NCI-H1930 (cell line): ENCODE measurements at places on chromosomes 3 and 15.

DNA sequence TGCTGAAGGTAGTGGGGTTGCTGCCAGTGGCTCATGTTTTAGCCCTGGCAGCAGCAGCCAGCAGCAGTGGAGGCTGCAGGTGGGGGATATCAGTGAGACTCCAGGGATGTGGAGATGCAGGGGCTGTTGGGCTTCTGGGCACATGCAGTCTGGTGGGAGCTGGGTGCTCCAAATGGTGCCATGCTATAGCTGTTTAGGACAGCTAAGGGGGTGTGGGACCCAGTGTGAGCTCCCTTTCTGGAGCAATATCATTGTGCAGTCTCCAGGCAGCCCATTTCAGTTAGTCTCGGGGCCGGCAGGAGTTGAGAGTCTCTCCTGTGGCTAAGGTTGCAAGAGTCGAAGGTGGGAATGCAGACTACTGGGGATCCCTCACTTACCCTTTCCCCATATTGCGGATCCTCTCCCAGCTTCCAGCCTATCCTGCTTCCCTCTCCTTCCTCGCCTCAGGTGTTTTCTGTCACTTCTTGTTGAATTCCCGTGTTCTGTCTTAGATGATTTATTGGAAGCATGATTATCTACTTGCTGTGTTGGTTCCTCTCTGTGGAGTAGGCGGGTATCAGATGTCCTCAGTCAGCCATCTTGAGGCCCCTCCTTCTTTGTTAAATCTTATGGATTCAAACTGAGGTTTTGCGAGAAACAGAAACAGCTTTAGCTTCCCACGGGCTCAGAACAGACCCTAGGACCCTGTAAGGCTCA, 112.0 kb downstream of the FAM43A start:
- DNase-seq = no peak

DNA sequence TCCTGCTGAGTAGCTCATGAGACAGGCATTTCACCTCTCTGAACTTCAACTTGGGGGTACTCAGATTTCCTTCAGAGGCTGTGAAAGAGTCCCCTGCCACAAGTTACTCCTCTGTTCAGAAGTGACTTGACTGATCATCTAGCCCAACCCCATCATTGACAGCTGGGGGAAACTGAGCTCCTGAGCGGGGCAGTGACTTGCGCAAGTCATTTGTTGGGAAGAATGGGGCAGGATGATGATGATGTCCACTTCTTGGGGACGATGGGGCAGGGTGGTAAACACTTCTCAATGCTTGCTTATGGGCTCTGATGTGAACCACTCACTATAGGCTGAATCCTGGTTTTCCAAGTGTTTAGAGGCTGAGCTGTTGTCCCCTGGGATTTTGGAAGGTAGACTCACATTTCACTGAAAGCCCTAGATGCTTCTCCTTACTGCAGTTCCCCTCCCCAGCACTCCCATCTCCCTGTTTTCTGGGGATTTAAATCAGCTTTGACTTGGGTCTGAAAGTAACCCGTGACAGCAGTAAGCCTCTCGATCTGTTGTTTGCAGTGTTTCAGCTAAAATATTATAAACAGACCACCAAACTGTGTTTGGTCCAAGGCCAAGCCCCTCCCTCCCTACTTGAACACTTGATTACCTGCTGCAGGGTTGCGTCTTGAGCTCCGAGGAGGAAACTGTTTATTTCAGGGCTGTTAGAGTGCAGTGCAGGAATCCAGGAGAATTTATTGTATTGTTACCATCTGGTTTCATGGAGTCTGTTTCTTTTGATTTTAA, 25.1 kb downstream of the SMAD3 start:
- no peak for DNase-seq

DNA sequence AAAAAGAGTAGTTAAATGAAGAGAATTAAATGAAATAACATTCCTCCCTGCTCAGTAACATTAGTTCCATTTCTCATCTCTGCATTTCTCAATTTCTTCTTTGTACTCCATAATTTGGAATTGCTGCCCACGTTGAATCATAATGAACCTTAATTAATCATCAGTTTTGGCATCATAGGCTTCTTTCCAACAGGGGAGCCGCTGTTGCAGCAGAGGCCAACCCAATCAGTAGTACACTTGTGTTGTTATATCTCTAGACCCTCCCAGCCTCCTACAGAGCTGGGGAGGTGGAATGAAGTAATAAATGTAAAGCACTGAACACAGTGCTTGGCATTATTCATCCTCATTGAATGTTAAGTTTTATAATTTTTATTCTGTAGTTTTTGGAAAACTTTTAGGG, 240.7 kb downstream of the CHST2 start:
- DNase-seq = no peak

GRCh38 chr3:73270839-73271483, 209.5 kb downstream of the EBLN2 start:
- DNase-seq = no peak

- DNase-seq = no peak
Observed at GRCh38 chr3:183312433-183312832, 59.4 kb downstream of the B3GNT5 start.

- DNase-seq = no peak
Observed at GRCh38 chr15:80396096-80396495, 8.1 kb upstream of the ARNT2 start.

GRCh38 chr3:10733297-10733696, 82.7 kb upstream of the SLC6A11 start:
- no peak for DNase-seq

- DNase-seq = no peak
Observed at GRCh38 chr3:184211718-184212117, 17.7 kb upstream of the VWA5B2 start.

DNA sequence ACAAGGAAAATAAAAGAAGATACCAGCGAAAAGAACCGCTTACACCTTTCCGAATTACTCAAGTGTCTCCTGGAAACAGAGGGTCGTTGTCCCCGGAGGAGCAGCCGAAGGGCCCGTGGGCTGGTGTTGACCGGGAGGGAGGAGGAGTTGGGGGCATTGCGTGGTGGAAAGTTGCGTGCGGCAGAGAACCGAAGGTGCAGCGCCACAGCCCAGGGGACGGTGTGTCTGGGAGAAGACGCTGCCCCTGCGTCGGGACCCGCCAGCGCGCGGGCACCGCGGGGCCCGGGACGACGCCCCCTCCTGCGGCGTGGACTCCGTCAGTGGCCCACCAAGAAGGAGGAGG, 325 bp downstream of the ALCAM start:
- no peak for DNase-seq

GRCh38 chr3:29619676-29620075, 338.8 kb downstream of the RBMS3 start:
- no peak for DNase-seq

DNA sequence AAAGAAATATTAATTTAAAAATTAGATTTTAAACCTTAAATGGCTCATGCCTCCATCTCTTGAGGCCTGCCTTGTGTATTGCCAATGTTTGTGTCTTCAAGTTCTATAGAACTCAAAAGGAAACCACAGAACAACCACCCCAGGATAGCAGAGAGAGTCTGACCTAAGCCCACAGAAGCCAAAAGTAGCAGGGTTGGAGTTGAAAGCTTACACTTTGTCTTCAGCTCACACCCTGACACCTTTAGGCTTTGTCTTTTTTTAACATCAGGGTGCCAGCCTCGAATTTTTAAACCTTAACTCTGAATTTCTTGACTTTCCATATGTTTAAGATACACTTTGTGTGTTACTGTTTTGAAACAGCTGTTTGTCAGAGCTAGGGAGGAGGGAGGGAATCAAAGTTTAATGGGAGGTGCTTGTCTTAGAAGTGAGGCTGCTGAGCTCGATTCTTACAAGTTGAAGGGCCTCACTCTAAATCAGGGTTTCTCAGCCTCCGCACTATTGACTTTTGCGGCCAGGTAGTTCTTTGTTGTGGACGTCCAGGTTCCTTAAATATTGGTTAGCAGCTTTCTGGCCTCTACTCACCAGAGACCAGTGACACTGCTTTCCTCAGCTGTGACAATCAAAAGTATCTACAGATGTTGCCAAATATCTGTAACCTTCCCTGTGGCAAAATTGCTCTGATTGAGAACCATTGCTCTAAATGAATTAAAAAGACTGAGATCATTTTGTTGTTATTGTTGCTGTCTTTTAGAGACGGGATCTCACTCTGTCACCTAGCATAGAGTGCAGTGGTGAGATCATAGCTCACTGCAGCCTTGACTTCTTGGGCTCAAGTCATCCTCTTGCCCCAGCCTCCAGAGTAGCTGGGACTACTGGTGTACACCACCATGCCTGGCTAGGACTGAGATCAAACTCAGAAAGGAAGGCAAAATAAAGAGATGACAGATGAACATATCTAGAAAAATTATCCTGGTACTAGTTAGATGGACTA, 139.2 kb upstream of the EOMES start:
- DNase-seq = no peak

DNA sequence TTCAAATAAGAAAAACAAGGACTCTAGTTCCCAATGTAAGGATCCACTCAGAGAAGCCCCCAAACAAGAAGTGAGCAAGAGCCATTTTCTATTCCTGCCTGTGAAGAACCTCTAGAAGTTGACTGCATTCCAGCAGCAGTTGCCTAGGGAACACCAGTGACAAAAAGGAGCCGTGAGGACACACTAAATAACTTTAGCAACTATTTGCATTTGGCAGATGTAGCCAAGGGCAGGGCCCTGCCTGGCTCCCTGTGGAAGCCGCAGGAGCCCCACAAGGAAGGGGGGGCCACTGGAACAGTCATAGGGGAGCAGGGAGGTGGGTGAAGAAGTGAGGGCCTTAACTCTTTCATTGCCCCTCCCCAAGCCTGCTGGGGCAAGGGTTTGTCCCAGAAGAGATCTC, 470.2 kb upstream of the PROK2 start:
- DNase-seq = no peak

GRCh38 chr3:128281056-128281455, 127.8 kb downstream of the EEFSEC start:
- no peak for DNase-seq

- peak; percentile 57 for DNase-seq
Observed at GRCh38 chr15:23565395-23566070, at the start of gene MKRN3. MKRN3 (plus strand) TSS chr15:23565674; CDS start chr15:23565783, 109 bp downstream.

GRCh38 chr3:86554383-86554782, 436.6 kb downstream of the VGLL3 start:
- no peak for DNase-seq

- no peak for DNase-seq
Observed at GRCh38 chr15:53627279-53627678, 132.2 kb downstream of the WDR72 start.

DNA sequence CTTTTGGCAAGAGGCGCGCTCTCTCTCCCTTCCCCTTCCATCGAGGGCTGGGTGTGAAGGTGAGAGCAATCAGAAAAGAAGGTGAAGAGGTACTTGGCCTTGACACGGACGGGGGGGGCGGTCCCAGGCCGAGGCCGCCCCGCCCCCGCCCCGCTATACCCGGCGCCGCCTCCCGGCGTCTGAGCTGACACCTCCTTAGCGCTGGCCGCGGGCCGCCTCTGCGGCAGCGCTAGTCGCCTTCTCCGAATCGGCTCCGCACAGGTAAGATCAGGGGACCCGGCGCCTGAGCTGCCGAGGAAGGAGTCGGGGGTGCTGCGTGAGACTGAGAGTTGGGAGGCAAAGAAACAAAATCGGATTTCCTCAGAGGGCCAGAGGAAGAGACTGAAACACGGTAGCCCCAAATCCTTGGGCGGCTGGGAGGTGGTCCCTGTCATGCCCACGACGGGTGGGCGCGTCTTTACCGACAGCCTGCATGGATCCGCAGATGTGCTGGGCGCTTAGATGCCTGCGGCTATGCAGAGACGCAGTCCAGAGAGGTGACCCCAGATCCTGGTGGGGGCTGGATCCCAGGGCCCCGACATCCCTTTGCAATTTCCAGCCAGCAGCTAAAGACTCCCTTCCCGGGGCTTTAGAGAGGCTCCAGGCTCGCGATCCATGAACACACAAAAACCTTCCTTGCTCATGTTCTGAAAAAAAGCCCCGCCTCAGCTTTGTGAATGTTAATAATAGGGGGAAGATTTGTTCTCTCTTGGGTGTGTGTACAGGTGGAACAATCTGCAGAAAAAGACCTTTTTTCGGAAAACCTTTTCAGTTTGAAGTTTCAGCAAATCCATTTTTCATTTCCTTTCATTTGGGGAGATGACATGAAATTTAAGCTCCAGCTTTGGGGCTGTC, at the start of gene ENTPD3:
Gene ENTPD3 (plus strand): TSS at position 184 of the 894 bp plus-strand sequence. CDS start 874 bp downstream, outside the sequence.
- no peak for DNase-seq

DNA sequence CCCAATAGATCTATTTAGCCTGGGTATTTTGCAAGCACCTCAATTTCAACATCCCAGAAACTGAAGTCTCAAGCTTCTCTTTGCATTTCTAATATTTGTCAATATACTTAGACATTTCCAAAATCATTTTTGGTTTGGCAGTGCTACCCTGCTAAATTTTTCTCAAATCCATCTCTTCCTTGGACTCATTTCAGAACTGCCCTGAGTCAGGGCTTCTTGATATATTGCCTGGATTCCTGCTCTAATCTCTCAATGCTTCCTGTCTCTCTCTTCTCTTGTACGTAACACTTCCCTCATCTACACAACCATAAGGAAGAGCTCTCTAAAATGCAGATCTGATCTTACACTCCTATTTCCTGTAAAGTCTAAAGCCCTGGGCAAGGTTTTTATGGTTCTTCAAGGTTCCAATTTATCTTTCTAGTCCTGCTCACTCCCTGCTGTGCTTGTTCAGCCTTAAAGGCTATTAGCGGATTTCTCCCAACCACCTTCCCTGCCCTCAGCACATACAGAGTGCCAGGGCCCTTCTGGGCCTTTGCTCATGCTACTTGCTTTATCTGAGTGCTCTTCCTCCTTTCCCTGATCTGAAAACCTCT, 53.0 kb upstream of the MME start:
- DNase-seq = no peak

- DNase-seq = no peak
Observed at GRCh38 chr3:157652366-157652765, 149.2 kb upstream of the VEPH1 start.

GRCh38 chr3:184965639-184966430, 153.9 kb downstream of the VPS8 start:
- no peak for DNase-seq

- no peak for DNase-seq
Observed at GRCh38 chr3:134709076-134709475, 58.3 kb upstream of the KY start.

DNA sequence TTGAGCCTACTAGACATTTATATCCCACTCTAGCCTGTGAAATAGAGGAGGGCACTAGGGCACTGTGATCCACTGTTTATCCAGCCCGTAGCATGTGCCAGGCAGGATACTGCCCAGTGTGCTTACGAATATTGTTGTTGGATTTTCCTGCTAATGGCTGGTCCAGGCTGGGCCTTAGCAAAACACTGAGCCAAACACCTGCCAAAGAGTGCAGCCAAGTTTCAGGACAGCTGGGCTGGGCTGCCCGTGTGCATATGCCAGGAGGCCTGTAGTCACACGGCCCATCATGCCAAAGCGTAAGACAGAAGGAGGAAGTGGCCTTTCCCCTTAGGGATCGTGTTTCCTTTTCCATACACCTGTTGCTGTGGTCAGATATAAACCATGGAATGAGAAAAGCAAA, 54.5 kb upstream of the ABHD10 start:
- DNase-seq = no peak

- no peak for DNase-seq
Observed at GRCh38 chr3:47412842-47413520, 32.2 kb downstream of the PTPN23 start.

- no peak for DNase-seq
Observed at GRCh38 chr3:4302747-4303146, 422 bp upstream of the SETMAR start.

- DNase-seq = no peak
Observed at GRCh38 chr15:60061758-60062157, 57.6 kb downstream of the FOXB1 start.

- DNase-seq = no peak
Observed at GRCh38 chr15:81189583-81190283, 6.9 kb upstream of the IL16 start.

GRCh38 chr3:195017151-195017550, 253.8 kb downstream of the XXYLT1 start:
- no peak for DNase-seq
